HCT116 (cell line): ENCODE measurements at places on chromosomes 6 and 20.

DNA sequence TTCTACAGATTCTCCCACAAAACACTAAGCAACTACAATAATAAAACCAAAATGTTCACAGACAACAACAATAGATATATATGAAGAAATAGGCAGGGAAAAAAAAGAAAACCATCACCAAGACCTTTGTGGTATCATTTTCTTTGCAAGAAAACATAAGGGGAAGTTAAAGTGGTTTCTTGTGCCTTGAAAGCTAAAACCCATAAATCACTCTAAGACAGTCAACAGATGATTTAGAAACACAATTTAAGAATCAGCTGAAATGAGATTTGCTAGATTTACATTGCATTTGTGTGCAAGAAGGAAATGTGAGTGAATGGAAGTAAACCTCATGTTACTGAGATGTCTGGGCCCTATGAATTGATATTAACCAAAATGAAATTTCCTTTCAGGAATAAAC lies 1265.4 kb upstream of the GJE1 start:
- DNase-seq, result no peak

- no peak for DNase-seq
These were observed 17.1 kb upstream of the MAP1LC3A start for GRCh38 chr20:34541264-34541901.

DNA sequence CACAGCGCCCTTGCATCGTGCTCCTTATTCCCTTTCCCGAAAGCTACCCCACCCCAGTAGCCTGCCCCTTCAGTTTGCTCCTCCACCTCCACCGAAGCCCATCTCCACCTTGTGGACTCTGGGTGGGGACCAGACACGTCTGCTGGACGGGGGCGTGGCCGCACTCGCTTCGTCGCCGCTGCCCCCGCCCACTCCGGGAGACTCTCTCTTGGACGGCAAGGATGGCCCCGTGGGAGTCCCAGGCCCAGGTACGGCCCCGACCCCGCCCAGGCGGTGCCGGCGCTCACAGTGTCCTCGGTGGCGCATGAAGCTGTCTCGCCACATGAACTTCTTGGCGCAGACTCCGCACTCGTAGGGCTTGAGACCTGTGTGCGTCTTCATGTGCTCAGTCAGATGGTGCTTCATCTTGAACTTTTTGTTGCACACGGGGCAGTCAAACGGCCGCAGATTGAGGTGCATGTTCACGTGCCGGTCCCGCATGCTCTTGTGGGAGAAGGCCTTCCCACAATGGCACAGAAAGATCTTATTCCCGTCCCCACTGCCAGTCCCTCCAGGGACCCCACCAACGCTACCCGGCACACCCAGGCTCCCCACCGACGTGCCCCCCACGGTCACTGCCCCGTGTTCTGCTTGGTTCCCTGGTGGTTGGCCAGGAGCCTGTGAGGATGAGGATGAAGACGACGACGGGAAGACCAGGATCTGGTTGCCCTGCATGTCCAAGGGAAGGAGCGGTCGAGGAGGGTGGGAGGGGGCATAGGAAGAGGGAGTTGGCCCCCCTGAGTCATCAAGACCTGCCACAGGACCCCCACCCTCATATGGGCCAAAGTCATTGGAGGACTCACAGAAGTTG lies 1.3 kb upstream of the TAPBP start:
- no peak for DNase-seq

GRCh38 chr6:16320533-16321340 lies 82.3 kb downstream of the GMPR start:
- no peak for DNase-seq

GRCh38 chr6:12363651-12364381 lies 73.7 kb downstream of the EDN1 start:
- no peak for DNase-seq

DNA sequence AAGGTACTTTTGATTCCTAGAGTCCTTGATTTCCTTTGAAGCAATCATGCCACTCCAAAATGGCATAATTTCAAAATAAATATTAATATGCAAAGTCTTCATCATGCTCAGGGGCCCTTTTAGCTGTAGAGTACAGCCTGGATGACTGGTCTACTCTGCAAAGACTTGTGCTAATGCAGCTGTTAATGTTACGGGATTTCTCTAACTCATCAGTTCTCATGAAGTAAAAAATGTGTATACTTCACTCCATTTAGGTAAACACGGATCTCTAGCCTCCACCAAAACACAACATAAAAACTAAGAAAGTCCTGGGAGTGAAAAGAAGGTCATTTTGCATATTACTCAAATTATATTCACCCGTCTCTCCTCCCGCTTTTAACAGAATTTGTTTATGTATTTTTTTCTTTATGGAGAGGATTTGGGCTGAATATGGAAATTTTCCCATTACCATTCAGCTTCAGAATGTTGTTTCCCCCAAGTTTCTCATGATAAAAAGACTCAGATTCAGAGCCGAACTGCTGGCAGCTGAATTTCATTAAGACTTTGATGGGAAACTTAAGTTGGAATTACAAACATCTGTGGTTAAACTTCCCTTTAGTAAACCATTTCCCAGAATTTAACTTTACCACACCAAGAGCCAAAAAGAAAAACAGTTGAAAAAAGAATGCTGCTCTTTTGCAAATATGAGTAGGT lies 8.7 kb downstream of the LAMA4 start:
- no peak for DNase-seq

DNA sequence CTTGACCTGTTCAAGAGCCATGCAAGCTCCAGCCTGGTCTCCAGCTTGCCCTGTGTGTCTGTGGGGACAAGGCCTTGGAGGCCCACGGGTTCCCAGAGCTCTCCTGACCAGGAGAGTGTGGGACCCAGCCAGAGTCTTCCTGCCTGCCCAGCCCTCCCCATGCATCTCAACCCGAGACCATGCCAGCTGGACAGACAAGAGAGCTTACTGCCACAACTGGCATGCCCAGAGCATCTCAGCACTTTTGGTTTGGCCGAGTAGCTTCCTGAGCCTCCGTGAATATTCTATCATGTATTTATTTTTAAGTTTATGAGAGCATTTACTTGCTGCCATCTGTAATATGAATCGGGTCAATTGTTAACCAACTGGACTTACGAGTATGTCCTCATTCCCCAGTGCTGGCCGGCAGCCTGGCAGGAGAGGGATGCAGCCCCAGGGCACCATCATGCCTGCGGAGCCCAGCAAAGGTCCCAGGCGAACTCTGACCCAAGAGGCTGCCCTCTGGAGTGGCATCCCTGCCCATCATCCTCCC lies 14.9 kb downstream of the IP6K3 start:
- no peak for DNase-seq

DNA sequence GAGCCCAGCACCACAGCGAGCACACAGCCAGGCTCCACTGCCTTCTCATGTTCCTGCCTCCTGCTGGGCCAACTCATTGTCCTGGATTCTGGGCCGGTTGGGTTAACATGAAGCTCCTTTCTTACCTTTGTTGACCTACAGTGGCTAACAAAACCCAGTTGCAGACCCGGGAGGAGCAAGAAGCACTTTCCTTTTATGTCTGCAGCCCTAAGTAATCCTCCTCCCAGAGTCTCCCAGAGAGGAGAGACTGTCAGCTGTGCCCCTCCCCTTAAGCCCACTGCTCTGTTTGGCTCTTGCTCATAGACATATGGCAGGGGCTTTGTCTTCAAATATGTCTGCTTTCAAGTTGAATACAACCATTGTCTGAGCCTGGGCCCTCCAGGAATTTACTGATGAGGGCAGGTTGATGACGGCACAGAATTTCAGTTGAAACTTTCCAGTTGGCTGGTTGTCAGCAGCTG lies 55.2 kb downstream of the PSMB1 start:
- no peak for DNase-seq

DNA sequence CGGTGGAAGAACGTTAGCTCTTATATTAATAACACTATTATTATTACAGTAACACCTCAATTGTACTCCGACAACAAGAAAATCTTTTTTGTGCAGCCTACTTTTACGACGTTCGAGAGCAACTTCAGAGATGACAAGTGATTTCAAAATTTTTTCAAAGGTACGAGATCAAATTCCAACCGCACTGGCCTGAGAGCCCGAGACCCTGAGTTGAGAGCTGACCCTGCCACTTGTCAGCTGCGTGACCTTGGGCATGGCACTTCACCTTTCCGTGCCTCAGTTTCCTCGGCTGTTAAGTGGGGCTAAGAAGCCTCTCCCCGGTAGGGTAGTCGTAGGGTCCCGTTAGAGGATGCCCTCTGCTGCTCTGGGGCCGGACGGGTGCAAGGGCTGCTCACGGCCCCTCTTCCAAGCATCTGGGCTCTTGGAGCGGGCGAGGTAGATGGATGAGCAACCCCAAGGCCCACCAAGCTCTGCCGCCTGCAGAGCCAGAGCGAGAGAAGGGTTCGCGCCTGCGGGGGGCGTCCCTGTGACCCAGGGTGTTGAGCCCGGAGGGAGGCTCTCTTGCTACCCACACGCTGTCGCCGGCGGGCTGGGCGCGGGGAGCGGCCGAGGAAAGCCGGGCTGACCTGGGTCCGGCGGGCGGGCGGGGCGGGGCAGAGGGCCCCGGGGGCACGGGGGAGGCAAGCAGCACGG lies 510 bp downstream of the NDRG3 start:
- no peak for DNase-seq

GRCh38 chr6:124793398-124793797 lies 168.8 kb upstream of the RNF217 start:
- no peak for DNase-seq

GRCh38 chr6:28215425-28215824 lies 9.7 kb upstream of the ZSCAN9 start:
- no peak for DNase-seq

- no peak for DNase-seq
These were observed 183.0 kb downstream of the SAMD5 start for GRCh38 chr6:147691446-147691845.

- DNase-seq, result peak; percentile 36
These were observed 20.8 kb downstream of the GFOD1 start for GRCh38 chr6:13466304-13467215.

DNA sequence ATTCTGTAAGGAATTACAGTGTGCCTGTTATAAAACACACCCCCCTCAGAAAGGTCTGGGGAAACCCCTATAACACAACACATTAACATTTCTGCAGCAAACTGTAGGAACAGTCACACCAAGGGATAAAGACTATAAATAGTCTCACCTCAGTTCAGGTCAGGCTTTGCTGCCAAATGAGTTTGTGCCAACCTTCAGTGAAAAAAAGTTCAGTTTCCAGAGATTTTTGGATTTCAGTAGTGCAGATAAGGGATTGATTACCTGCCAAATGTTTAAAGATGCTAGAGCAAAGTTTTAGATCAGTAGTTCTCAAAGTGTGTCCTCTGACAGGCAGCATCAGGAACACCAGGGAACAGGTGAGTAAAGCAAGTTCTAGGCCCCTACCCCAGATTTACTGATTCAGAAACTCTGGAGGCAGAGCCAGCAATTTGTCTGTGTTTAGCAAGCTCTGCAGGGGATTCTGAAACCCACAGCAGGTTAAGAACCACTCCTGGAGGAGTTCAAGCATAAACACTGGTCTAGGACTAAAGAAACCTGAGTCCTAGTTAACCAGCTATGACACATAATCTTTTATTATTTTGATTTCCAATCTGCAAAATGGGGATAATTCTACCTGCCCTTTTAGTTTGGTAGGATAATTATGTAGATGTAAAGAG lies 111.0 kb downstream of the RCAN2 start:
- no peak for DNase-seq

DNA sequence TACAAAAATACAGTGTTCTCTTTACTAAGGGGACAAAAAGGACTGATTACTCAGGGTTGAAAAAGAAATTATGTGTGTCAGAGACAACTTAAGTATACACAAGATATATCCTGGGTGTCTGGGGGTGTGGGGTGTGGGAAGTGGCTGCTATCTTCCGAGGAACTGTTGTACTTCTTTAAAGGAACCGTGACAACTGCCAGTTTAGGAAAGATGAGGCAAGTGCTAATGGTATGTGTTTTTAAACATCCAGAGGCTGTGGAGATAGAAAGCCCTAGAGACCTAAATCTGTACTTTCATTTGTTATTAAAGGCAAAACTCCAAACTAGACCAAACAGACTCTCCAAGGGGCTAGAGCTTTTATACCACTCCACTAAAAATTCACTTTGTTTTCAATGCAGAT lies 95.6 kb downstream of the SNAP25 start:
- DNase-seq, result no peak

DNA sequence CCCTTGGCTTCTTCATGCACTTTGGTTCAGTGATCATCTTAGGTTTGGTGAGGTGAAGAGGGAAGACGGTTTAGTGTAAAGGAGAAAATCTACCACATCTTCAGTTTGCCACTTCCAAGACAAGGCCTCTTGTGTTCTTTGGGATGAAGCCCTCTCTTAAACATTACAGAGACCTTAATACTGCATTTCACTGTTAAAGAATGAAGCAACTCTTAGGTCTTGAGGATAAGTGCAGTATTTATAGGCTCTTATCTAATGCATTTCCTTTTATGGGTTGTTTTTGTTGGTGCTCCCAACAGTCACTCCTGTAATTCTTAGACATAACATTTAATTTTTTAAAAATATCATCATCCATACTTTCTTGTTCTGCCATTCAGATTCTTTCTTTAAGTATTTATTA lies 139.9 kb upstream of the LAMP5 start:
- DNase-seq, result no peak

DNA sequence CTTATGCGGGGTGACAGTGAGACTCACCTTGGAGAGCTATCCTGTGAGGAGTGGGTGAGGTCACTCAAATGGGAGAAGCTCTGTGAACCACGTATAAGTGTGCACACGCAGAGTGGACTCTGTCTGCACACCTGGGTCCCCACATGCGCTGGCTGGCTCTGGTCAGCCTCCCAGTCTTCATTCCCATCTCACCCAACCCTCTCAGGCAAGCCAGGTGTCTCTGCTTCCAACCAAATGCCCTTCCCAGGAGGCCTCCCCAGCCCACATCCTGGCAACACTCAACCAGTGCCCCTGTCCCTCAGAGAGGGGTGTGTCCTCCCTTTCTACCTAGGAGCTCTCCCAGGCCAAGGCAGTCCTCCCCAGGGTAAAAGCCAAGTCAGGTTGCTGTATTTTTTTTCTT lies 8.0 kb upstream of the PI16 start:
- no peak for DNase-seq

DNA sequence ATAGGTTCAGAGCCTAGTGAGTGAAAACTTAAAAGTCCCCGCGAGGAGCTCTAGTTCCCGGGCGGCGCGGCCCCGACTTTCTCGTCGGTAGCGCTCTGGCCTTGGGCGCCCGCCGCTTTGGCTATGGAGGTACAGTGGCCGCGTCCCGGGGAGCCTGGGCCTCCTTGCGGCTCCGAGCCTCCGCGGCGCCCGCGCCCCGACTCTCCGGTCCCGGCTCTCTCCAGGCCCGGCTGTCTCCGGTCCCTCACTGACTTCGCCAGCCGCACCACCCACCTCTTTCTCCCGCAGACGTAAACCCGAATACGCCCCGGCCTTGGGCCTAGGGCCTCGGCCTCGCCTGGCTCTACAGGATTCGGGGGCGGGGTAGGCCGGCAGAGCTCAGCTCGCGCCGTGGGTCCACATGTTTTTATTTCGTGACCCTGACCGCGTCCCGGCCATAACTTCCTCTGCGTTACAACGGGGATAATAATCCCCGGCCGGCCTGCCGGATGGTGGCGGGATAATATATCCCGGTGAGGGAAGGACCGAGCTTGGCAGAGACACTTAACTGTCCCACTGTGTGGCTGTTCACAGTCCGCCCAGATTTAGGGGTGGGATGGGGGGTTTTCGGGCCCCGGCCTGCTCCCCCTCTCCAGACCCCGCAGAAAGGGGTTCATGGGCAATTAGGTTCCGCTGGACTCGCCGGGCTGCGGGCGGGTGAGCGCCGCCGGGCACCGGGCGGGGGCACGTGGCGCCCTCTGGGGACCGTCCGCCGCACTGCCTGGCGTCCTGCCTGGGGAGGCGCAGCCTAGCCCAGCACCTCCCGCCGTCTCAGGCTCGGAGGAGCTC lies 10.0 kb upstream of the TBX18 start:
- DNase-seq, result no peak
